Transverse colon (tissue), 4 donors: ENCODE measurements at places on chromosomes 1 and 21. TPM values are rescaled to one million over a fixed set of nuclear protein-coding genes. Genes with fewer than 3 reads are reported as not detected.

GRCh38 chr1:116827607-116828105, 73.4 kb downstream of the CD2 start:
- no peak for DNase-seq

- no peak for DNase-seq
These were observed 563.9 kb upstream of the NR5A2 start for GRCh38 chr1:199463521-199464127.

DNA sequence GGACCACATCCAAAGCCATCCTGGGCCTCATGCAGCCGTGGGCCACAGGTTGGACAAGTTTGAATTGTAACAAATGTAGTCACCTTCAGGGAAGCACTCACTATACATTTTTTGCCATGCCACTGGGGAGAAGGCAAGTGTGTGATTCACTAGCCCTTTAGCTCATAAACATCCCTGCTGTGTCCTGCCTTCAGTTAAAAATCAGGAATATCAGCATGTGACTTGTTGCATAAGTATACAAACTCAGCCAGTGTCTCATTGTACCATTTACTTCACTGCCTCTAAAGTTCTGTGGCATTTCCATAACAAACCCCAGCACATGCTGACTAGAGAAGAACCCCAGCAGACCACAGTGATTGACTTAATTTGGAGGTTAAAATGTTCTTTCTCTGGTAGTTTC, 142.0 kb upstream of the C1orf105 start:
- no peak for DNase-seq

Gene ATPAF1
- total RNA-seq, result 20.6 TPM

DNA sequence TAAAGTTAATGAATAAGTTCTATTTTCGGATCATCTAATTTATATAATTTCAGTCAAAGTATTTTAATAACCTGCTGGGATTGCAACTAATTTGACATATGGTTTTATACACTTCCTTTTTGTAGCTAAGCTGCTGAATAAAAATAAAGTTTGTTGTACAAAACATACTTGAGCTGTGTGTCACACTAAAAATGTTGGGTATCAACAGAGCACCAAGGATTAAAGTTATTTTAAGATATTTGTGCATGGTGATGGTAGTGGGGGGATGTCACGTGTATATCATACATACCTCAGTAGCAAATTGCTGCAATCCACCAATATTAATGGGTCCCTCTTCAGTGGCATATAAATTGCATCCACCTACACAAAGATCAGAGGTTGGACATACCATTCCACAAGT, 199.6 kb downstream of the DPYD start:
- DNase-seq, result no peak

DNA sequence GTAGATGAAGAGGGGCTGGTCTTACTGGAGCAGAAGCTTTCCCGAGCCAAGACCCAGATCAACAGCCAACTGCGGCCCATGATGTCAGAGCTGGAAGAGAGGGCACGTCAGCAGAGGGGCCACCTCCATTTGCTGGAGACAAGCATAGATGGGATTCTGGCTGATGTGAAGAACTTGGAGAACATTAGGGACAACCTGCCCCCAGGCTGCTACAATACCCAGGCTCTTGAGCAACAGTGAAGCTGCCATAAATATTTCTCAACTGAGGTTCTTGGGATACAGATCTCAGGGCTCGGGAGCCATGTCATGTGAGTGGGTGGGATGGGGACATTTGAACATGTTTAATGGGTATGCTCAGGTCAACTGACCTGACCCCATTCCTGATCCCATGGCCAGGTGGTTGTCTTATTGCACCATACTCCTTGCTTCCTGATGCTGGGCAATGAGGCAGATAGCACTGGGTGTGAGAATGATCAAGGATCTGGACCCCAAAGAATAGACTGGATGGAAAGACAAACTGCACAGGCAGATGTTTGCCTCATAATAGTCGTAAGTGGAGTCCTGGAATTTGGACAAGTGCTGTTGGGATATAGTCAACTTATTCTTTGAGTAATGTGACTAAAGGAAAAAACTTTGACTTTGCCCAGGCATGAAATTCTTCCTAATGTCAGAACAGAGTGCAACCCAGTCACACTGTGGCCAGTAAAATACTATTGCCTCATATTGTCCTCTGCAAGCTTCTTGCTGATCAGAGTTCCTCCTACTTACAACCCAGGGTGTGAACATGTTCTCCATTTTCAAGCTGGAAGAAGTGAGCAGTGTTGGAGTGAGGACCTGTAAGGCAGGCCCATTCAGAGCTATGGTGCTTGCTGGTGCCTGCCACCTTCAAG, 57.3 kb downstream of the LAMC2 start:
- peak; percentile 13 for DNase-seq

DNA sequence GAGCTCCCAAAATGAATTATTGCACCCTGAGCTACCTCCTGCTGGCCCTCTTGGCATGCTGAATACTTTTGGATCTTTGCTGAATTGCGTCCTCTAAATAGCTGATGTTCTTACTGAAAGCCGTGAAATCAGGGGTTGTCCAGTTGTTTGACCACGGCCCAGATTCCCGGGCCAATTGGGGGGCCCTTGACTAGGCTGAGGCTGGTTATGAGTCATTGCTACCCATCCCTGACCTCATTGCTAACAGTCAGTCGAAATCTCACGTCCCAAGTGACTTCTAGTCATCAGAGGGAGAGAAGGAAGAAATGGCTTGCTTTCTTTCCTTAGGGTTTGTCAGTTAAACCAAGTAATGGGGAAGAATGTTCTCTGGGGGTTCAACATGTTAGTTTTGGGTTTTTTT, 37.4 kb downstream of the SMYD2 start:
- DNase-seq, result no peak

- DNase-seq, result no peak
These were observed 5.1 kb upstream of the LENEP start for GRCh38 chr1:154988058-154988954.

DNA sequence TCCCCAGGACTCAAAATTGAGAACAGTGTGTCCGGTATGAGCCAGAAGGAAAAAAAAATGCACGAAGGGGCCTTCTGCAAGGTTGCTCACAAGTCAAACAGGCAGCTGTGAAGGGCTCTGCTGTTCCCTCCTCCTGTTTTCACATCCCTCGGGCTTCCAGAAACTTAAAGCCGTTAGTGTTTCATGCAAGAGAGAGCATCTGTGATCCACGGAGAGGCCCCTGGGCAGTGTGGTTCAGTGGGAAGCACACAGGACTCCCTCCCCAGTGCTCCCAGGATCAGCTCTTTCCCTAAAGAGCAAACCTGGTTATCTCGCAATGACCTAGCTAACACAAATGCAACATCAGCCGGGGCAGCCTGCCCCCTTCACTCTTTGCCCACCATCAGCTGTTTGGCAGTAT, 2.9 kb upstream of the MATN1 start:
- no peak for DNase-seq

- DNase-seq, result no peak
These were observed 119.7 kb downstream of the ETS2 start for GRCh38 chr21:38925478-38925877.

DNA sequence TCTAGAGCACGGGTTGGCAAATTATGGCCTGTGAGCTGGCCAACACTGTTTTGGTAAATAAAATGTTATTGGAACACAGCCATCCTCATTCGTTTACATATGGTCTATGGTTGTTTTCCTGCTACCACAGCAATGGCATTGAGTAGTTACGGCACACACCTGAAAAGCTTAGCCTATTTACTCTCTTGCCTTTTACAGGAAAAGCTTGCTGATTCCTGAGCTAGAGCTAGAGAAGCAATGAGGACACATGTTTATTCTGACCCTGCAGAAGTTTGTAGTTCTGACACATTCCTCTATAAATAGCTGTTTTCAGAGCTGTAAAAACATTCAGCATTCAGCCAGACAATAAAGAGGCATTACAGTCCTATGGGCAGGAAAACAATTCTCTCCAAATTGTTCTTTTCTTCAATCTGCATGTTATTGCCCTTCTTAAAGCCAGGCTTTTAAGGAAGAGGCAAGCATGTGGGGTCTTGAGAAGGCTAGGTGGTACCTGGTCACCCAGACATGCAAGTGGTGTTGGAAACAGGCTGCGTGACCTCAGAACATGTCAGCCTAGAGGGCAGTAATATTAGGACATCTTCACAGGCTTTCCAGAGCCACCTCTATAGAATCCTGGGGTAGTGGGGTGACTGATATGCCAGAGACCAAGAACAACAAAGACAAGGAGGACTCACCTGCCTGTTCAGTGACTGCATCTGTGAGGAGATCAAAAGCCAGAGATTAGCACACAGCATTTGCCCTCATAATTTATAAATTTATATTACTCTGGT, 1.6 kb downstream of the FCRL2 start:
- no peak for DNase-seq

Gene NBPF4
- 1.1 TPM for total RNA-seq

DNA sequence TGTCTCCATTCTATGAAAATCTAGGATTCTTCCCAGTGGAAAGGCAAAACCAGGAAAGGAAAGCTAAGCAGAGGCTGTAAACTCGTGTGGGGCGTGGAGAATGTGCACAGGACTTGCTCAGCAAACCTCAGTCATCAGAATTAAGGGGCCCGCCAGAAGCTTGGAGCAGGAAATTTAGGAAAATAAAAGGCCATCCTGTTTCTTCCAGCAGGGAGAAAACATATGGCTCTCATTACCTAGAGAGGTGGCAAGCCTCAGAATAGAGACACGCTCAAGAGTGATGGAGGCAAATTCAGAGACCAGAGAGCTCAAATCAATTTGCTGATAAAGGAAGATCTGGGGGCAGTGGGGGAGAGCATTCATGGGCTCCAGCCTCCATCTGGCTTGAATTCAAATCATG, 151.9 kb upstream of the KLHDC7A start:
- no peak for DNase-seq

Gene SGIP1
- total RNA-seq, result not detected

- no peak for DNase-seq
These were observed 19.3 kb upstream of the DNAJC28 start for GRCh38 chr21:33510826-33511225.

DNA sequence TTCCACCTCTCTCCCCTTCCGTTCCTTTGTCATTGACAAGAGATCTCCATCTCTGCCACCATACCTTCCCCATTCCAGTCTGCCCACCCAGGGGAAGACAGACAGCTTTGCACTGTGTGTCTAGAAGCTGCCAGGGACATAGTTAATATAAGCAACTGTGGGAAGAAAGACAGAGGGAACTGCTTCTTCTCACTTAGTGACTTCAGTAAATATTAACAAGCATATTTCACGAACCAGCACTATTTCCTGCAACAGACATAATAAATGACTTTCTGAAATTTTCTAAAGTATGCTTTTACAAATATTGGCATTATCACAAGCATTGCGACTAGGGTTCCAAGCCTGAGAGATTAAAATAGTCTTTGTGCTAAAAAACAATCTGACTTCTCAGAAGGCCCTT, 43.2 kb upstream of the SLC6A9 start:
- no peak for DNase-seq
